Stimulated activated CD4-positive, alpha-beta T cell treated with anti-CD3 and anti-CD28 coated beads, TNF-alpha, amount 100 ng/mL, for 4 hours (primary cell): ENCODE measurements at places on chromosomes 4 and X.

DNA sequence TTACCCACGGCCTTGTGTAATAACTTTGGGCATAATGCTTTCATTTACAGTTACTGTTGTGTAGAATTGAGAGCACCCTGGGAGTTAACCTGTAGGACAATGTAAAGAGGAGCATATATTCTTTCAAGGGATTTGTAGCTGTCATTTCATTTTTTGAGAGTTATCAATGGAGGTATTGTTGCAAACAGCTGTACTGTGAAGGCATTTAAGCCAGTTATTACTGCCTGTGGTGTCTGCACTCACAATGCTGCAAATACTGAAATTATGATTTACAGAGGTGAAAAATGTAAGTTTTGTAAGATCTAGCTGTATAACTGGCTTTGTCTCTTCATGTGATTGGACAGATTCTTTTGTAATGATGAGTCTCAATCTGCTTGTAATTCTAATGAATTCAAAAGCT, 131.5 kb upstream of the FAT1 start:
- DNase-seq = no peak

GRCh38 chr4:55906989-55907388, 41.8 kb upstream of the CEP135 start:
- DNase-seq = no peak

DNA sequence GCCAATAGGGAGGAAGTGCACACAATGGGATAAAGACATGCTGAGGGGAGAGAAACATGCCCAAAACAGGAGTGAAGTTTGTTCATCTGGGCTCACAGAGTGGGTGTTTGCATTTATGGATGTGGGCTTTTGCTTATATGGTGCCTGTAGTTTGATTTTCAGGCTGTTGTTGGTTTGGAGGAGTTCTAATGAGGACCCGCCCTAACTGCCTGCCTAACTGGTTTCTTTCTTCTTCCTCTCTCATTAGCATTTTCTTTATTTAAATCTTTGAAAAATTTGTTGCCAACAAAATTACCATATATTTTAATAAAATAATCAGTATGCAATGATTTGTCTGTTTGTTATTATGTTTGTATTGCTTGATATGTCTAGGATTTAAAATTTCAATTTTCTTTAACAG, 1965.8 kb downstream of the C4orf33 start:
- no peak for DNase-seq

DNA sequence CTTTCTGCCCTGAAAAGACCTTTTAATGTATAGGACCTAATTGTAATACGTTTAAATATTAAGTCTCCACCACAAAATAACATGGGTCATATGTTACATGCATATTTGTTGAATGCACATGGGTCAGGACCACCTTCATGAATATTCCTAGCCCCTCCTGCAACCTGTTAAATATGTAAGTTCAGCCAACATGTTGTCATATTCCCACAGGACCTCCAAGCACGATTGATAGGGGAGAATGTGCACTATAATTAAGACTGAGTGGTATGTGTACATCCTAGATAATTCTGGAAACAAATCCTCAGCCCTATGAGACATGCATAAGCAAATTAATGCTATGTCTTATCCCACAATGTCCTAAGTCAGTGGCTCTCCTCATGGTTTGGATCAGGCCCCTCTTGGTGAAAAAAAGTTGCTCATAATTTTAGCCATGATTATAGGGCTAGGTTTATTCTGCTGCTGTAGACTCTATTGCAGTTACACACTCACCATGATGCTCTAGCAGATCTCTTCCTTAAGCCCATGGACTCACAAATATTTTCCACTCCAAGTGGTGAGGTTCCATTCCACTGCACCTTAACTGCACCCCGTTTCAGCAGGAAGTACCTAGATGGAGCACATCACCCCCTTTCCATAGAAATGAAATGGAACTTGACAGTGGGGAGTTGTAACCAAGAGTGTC, 10.2 kb downstream of the TIGD2 start:
- no peak for DNase-seq

DNA sequence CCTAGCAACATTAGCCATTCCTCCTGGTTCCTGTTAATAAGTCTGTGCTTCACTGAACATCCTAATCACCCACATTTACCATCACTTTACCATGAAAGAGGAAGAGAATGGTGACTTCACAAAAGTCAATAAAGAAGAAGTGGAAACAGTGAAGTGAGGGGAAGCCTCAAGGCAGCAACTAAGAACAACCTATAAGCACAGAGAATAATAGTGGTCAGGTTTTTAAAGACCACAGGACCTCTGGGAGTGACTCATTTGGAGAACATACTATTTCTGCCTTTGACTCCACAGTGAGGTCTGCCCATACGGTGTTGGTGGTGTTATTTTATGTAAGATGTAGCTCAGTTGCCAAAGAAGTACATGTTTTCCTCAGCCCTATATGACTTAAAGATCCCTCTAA, 86.0 kb upstream of the TET2 start:
- no peak for DNase-seq
